NCI-H748 treated with DMSO at 0.1 percent for 48 hours (cell line): ENCODE measurements at places on chromosomes 7 and 10.
A peak's percentile ranks its signal among the peaks of the same experiment; 100 is the strongest.

DNA sequence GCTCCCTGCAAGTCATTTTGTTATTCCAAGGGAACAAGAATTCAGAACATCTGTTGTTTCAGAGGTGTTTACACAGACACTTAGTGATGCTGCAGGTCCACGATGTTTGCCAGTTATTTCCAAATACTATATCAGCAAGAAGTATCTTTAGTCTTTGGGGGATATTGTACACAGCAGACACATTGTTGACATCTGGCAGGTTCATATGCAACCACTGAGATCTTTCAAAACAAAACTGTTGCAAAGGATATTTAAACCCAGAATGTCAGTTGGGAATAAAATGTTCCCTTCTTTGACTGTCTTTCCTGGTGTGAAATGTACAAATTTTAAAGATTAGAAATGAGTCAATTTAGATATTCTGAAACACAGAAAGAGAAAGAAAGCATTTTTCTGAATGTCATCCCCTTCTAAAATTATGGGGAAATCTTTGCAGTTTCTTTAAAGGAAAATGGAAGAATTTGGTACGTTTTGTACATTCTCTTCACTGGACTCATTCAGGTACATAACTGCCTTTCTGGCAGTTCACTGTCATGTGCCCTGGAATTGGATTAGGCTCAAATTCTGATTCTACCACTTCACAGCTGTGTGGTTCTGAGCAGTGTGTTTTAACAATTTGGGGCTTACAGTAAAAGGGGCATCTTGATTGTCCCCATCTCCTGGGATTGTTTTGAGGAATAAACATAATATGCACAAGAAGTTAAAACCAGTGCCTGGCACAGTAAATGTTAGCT, 40.3 kb upstream of the CELF2 start:
- no peak for DNase-seq

GRCh38 chr7:10181996-10182395, 791.7 kb upstream of the PHF14 start:
- peak; percentile 82 for DNase-seq

- DNase-seq, result no peak
Measured at GRCh38 chr10:24278176-24278889, 69.4 kb downstream of the KIAA1217 start.

DNA sequence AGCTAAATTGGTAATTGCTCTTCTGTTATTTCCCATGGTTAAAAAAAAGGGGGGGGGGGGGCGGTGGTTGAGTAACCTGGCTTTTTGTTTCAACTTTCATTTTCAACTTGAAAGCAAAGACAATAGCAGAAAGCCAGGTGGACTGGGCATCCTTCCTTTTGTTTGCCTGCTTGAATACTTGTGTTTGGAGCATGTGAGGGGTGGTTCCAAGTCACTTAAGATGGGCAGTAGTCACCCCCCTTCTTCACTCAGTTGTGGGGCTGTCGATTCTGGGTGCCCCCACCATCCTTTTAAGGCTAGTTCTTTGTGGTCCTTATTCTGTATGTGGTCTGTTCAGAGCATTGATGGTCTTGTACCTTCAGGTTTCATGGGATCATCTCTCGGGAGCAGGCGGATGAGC, 165.6 kb upstream of the PRR15 start:
- DNase-seq, result peak; percentile 71

GRCh38 chr7:36131499-36131898, 21.6 kb upstream of the EEPD1 start:
- no peak for DNase-seq

DNA sequence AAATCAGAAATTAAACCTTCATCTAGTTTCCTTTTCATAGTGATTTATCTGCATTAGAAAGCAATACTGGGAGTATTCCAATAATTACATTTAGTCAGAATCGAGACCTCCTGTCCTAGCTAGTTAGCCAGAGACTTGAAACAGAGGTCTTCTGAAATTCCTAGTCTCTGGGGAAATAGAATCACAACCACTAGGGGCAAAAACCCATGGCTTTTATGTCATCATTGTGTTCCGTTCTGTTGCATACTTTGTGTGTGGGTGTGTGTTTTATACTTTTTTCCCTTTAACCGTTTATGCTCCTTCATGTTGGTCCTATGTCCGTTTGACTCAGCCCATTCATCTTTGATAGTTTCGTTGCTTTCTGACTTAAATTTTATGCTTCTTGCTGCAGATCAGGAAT, 79.8 kb downstream of the RALA start:
- DNase-seq, result no peak

DNA sequence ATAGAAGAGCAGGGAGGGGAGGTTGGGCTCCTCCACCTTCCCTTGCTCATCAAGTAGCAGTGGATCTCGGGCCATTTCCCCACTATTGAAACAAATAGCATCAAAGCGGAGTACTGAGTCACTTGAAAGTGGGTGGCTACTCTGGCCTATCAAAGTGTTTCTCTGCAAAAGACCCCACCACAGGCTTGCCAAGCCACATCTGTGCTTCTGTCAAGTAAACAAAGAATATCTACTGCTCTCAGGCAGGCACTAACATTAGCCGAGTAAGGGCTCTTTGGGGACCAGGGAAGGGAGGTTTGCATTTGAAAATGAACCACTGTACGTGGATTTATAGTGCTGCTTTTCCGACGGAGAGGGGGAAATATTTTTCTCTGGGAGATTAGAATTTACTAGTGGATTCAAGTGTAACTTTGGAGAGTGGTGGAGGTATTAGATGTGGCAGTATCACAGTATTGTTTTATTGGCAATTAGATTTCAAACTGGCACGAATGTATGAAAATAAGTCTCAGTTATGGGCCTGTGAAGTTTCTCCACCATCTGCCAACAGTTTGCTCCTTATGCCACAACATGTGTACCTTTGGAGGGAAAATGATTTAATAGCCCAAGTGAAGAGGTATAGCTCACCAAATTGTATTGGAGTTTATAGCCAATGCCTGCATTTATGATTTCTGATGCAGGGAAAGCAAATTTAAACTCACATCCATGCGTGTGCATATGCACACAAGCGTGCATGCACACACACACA, 97.5 kb downstream of the RPS24 start:
- DNase-seq, result no peak

DNA sequence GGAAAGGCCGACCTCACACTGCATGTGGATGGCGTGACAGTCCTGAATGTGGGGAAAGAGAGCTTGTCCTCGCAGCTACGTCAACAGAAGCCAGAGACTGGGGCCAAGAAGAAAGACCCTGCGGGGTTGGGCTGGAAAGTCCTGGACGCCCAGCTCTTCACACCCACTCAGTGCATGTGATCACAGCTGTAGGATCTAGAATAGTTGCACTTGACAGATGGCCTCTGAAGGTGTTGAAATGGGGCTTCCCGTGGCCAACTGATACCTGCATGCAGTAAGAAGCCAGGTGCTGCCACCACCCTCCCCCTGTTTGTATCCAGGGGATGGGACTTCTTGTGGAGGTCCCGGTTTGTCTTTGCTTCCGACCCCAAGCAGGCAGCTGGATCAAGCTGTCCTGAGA, 34.1 kb upstream of the OCM2 start:
- no peak for DNase-seq

DNA sequence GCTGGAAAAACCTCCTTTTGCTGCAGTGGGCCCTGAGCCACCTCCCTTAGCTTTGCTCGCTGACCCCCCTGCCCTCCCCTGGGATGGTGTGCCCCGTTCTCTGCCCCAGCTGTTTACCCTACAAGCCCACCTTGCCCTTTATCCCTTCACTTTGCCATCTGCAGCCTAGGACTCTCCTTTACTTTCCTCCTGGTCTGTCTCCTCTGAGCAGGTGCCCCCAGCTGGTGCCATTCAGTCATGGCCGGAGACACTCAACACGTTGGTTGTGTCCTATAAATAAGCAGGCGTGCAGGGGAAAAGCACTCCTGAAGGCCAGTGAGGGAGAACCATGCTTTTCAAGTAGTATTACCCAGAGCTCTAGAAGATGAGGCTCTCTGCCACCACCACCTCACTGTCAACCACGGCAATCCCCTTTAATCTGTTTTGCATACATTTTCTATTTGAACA, 6.1 kb downstream of the RASSF4 start:
- DNase-seq, result no peak

GRCh38 chr7:19971956-19972355, 198.5 kb upstream of the TMEM196 start:
- DNase-seq, result no peak

DNA sequence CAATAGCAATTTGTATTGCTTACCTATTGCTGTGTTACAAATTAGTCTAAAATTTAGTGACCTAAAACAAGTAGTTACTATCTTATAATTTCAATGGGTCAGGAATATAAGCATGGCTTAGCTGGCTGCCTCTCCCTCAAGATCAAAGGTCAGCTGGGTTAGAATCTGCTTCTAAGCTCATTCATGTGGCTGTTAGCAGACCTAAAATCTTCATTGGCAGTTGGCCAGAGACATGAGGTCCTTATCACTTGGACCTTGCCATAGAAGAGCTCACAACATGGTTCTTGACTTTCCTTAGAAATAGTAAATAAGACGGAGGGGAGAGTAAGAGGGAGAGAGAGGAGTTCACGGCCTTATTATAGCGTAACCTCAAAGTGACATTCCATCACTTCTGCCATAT, 468.0 kb downstream of the HTR7 start:
- DNase-seq, result no peak

- DNase-seq, result no peak
Measured at GRCh38 chr7:30694218-30694745, 12.0 kb upstream of the CRHR2 start.

- DNase-seq, result no peak
Measured at GRCh38 chr7:12127455-12127854, 83.6 kb upstream of the TMEM106B start.

DNA sequence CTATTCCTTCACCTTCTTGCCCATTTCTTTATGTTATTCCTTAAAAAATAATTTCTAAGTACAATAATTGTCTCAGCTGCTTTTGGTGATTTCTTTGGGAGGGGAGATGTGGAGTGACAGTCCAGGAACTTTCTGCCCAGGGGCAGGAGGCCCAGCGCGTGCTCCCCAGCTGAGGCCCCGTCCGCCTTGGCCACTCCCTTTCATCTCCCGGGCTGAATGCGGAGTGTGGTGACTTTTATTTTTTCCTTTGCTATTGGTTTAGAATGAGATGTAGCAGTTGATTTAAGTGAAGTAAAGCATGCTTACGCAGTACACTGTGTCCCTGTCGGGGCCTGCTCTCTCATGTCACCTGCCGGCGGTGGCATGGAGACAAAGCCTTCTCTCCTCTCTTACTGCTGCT, 141.6 kb downstream of the MGMT start:
- no peak for DNase-seq

- DNase-seq, result no peak
Measured at GRCh38 chr7:21566094-21566493, 23.3 kb downstream of the DNAH11 start.

DNA sequence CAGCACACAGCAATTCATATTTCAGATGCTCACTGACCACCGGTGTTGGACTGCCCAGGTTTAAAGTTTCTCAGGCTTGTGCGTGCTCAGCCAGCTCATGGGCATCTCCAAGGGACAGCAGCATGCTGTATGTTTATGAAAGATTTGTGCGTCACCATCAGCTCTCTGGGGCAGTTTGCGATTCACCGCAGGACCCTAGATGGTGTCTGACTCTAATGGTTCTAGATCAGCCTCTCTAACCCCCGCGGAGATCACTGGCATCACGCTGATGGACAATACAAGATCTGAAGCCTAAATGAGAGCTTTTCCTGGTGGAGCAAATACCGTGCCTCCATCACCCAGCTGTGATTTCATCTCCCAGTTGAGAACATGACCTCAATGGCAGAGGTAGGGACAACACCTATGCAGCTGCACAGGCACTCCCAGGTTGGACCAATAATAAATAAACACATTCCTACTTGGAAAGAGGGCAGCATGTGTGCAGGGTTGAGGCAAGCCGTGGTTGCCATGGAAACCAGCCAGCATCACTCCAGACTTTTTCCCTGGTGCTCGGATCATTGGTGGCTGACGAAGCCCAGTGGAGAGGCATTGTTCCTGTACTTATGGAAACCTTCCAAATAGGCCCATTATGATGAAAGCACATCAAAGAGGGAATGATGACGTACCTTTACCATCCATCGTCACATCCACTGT, 253.6 kb downstream of the KCNMA1 start:
- peak; percentile 9 for DNase-seq

DNA sequence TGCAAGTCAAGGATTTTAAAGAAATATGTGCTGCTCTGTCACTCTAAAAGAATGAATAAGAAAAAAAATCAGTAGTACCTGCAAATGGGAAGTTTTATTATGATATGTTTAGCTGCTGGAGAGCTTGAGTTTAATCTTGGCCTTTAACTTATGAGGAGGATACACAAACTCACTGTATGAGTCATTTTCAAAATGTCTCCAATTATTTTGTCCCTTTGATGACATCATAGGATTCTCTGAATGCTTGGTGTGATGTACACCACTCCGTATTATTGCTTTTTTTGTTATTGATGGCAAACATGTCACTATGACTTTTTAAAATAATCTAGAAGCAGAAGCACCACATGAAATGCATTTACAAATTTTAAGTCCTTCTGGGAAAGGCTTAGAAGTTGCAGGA, 125.8 kb downstream of the RALA start:
- DNase-seq, result no peak

DNA sequence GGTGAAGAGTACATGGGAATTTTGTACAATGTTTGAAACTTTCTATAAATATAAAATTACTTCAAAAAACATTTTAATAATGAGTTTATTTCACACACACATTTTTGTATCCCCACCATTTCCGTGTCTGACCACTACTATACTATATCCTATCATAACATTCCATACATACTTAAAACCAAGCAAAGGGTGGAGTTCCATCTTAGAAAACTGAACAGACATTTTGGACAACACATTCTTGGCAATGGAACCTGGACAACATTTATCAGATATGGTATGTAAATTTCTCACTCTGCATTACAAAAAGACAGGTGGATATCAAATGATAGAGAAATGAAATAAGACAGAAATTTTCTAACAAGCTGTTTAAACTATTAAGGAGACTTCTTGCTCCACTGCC, 168.9 kb downstream of the TWIST1 start:
- no peak for DNase-seq
